ENCODE measurements at places on chromosomes 11 and 22.

DNA sequence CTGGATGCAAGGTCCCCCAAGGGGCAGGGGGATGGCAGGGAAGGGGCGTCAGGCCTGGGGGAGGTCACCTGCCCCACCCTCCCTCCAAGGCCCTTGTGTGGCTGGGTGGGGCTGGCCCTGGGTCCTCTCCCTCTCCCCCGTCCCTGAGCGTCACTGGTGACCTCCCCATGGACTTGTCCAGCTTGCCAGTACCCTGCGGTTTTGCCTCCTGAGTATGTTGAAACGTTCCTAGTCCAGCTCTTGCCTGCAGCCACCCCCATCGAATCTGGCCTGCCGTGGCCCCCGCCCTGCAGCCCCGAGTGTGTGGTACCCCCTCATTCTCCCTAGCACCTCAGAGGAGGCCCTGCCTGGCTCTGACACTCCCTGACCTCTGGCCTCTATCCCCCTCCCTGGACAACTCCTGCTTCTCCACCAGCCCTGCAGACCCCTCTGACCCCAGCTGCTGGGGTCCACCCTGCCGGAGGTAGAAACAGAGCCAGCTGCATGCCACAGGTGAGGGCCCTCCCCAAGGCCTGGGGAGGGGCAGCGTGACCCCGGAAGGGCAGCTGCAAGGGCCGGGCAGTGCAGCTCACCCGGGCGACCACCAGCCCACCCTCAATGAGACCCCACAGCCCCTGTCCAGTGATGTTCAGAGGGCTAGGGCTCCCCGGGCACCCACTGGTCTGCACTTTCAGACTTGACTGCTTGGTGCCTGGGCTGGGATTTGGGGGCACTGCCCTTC is 4.1 kb upstream of the MUC6 start:
- no peak for DNase-seq

- no peak for DNase-seq
Observed at GRCh38 chr11:38060920-38061319, 1462.9 kb upstream of the RAG2 start.

DNA sequence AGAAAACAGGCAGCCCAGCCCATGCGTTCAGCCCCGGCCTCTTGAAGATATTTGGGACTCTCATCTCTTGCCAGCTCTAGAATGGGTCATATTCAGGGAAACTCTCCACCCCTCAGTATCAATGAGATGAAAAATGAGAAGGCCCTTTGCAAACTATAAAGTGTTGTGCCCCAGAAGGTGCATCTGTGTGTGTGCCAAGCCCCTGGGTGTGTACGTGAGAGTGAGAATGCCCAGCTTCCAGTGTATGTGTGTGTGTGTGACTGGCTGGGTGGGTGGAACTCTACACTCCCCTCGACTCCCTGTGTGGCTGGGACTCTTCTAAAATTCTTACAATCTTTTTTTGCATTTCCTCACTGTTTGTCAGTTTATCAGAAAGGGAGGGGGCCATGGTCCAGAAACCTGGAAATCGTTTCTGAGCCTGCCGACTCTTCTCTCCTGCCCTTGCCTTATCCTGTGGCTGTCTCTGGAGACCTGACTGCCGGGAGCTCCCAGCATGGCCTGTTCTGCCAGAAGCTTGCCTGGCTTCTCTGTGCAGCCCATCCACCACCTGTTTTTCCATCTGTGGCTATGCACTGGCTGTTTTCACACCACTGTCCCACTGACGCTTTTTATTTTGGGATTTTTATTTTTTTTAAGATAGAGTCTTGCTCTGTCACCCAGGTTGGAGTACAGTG is 1.2 kb downstream of the P2RY6 start:
- DNase-seq = no peak

DNA sequence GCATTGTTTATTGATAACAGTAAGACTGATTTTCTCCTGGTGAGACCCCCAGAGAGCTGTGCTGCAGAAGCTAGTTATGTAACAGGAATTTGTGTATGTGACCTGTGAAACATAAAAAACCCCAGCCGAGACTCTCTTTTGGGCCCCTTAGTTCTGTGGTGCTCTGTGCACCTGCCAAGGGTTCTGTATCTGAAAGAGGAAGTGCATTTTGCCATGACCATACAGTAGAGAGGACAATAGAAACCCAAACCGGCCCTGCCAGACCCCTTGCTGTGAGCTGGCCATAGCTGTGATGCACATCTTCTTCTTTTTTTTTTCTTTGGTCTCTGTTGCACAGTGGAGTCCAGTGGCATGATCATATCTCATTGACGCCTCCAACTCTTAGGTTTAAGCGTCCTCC is 31.4 kb upstream of the APOL5 start:
- no peak for DNase-seq

GRCh38 chr22:38174626-38175025 is 7.0 kb downstream of the PLA2G6 start:
- DNase-seq = no peak

DNA sequence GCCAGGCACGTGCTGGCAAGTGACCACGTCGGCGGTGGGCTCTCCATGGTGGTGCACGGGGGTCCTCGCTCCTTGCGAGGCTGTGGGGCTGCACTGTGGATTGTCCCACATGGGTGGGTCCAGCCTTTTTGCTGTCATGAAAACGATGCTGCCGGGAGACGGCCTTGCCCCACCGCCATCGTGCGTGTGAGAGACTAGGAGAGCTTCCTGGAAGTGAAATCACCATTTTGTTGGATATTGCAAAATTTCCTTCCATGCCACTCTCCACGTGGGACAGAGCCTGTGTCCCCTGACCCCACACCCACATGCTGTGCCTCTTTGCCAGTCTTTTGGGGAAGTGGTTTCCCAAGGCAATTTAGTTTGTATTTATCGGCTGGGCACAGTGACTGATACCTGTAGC is 18.2 kb upstream of the GRAMD4 start:
- DNase-seq = no peak
